Muscle of leg (tissue), 16 donors: ENCODE measurements at places on chromosomes 6 and 20.
A peak's percentile ranks its signal among the peaks of the same experiment; 100 is the strongest.

DNA sequence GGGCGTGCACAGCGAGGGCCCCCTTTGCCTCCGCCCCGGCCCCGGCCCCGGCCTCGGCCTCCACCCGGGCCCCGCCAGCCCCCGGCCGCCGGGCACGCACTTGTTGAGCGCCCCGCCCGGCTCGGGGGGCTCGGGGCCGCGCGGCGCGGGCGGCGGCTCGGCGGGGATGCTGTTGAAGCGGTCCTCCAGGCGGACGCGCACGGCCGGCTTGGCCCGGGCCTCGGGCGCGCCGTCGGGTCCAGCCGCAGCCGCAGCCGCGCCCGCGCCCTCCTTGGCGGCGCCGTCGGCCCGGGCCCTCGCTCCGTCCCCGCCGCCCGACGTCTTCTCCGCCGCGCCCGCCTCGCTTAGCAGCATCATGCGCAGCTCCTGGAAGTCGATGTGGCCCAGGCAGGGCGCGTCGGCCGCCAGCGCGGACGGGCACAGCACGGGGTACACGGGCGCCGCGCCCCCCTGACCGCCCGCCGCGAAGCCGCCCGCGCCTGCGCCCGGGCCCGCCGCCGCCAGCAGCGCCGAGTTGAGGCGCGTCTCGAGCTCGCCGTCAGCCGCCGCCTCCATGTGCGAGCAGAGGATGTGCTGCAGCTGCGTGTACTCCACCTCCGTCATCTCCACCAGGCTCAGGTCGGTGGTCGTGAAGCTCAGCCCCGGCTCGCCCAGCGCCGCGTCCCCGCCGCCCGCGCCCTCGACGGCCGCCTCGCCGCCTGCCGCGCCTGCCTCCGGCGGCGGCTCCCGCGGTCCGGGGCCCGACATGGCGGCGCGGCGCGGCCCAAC is 514 bp downstream of the TCFL5 start:
- peak; percentile 47 for DNase-seq

DNA sequence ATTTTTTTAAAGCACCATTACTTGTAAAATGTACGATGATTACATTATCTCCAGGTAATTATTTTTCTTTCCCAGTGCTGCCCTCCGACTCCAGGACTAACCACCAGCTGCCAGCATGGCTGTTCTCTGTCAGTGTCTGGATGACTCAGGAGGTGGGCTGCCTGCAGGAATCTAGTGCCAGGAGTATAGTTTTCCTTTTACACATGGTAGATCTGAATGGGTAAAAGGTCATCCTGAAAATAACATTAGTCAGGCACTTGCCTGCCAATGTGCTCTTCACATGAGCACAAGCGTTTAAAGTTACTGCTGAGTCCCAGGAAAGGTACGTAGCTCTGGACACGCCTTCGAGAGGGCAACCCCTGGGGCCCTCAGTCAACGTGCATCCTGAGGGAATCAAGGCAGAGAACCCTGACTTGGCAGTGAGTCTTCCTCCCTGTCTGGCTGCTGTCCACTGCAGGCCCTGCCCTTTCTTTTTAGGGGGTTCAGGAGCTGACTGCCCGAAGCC is 2.4 kb downstream of the DYNLT1 start:
- peak; percentile 66 for DNase-seq

GRCh38 chr6:13355043-13355945 is 27.0 kb upstream of the TBC1D7 start:
- DNase-seq, result peak; percentile 52

DNA sequence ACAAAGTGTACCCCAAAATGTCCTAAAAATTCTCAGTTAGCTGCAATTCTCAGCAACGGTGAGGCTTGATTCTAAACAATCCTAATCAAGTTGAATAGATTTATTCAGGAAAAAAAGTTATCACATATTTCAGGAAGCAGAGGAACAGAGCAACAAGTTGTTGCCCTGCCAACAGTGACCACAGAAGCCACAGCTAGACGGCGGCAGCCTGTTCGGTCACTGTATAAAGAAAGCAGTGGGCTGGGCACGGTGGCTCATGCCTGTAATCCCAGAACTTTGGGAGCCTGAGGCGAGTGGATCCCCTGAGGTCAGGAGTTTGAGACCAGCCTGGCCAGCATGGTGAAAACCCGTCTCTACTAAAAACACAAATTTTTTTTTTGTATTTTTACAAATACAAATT is 171.2 kb upstream of the BMP5 start:
- peak; percentile 50 for DNase-seq

- DNase-seq, result no peak
Observed at GRCh38 chr20:19991854-19992253, 25.3 kb upstream of the NAA20 start.

DNA sequence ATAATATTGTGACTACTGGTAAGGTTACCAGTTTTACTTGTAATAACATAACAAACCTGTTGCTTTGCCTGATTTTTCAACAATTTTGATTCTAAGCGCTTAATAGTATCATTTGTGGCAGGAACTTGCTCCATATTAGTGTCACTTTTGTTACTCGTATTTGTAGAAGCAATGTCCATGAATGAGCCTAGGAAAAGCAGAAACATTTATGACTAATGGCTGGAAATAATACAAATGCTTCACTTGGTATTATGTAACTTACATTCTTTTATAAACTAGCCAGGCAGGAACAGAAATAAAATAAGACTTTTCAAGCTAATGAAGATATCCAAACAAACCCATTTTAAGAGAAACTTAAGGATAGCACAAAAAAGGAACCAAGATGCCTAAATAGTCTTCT is 38.9 kb downstream of the MAP3K7 start:
- no peak for DNase-seq

GRCh38 chr6:52162940-52163908 is 23.0 kb upstream of the IL17A start:
- no peak for DNase-seq

GRCh38 chr6:143128681-143129015 is 68.0 kb downstream of the AIG1 start:
- no peak for DNase-seq

DNA sequence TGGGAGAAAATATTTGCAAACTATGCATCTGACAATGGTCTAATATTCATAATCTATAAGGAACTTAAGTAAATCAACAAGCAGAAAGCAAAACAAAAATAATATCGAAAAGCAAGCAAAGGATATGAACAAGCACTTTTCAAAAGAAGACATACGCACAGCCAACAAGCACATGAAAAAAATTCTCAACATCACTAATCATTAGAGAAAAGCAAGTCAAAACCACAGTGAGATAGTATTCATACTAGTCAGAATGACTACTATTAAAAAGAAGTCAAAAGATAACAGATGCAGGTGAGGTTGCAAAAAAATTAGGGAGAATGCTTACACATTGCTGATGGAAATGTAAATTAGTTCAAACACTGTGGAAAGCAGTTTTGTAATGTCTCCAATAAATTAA is 410.2 kb downstream of the MMUT start:
- no peak for DNase-seq

- no peak for DNase-seq
Observed at GRCh38 chr6:89084954-89085353, 4.4 kb downstream of the PNRC1 start.

- DNase-seq, result no peak
Observed at GRCh38 chr20:60206259-60206658, 248.0 kb downstream of the CDH26 start.

DNA sequence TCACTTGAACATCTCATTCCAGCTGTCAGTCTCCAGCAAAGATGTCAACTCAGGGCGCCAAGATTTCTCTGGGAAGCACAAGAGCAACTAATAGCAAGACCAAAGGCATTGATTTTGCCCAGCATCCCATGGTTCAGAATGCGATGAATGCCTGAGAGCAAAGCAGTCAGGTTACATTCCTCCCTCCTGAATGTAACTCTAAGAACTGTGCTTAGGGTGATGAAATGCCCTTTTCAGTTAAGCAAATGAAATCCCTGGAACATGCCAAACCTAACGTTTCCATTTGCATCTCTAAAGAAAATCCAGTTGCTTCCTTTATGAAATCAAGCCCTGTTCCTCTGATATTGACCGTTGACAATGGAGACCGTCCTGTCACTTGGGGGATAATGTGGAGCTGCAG is 224.0 kb upstream of the PLN start:
- DNase-seq, result no peak

- DNase-seq, result no peak
Observed at GRCh38 chr6:166728884-166729530, 102.0 kb upstream of the RPS6KA2 start.

DNA sequence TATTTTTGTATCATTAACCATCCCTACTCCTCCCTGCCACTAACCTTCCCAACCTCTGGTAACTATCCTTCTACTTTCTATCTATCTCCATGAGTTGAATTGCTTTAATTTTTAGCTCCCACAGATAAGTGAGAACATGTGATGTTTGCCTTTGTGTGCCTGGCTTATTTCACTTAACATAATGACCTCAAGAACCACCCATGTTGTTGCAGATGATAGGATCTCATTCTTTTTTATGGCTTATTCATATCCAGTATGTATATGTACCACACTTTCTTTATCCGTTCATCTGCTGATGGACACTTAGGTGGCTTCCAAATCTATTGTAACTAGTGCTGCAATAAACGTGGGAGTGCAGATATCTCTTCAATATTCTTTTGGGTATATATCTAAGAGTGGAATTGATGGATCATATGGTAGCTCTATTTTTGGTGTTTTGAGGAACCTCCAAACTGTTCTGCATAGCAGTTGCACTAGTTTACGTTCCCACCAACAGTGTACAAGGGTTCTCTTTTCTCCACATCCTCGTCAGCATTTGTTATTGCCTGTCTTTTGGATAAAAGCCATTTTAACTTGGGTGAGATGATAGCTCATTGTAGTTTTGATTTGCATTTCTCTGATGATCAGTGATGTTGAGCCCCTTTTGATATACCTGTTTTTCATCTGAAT is 201.4 kb downstream of the ARHGAP18 start:
- DNase-seq, result no peak

DNA sequence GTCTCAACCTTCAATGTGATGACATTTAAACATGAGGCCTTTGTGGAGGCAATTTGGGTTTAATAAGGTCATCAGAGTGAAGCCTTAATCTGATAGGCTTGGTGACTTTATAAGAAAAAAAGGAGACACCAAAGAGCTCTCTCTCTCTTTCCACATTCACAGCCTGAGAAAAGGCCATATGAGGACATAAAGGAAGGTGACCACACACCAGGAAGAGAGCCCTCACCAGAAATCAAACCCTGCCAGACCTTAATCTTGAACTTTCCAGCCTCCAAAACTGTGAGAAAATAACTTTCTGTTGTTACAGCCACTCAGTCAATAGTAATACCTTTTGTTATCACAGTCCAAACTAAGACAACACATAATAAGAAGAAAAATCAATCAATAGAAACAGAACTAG is 47.7 kb downstream of the COL12A1 start:
- DNase-seq, result no peak

GRCh38 chr6:74632196-74632875 is 573.5 kb downstream of the COL12A1 start:
- no peak for DNase-seq

DNA sequence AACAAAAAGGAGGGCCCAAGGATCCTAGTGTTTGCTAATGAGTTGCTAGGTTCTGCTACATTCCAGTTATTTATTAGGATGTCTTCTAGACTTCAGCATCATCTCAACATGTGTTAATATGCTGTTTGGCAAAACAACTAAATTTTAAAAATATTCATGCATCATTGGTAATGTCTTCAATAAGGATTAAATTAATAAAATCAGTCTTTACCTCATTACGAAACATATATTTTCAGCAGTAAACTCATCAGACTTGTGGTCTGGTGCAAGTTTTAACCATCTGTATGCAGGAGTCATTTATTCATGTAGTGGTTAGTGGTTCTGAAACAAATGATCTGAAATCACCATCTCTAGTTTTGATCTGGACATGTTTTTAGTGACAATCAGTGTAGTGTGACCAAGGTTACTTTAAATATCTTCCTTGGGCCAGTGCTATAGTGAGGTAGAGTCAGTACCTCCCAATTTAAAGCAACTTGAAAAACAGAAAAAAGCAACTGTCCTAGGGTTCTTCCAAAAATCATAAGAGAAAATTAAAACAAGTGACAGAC is 85.0 kb upstream of the KCNK16 start:
- DNase-seq, result no peak

GRCh38 chr6:44001318-44002066 is 125.8 kb downstream of the MRPL14 start:
- no peak for DNase-seq

DNA sequence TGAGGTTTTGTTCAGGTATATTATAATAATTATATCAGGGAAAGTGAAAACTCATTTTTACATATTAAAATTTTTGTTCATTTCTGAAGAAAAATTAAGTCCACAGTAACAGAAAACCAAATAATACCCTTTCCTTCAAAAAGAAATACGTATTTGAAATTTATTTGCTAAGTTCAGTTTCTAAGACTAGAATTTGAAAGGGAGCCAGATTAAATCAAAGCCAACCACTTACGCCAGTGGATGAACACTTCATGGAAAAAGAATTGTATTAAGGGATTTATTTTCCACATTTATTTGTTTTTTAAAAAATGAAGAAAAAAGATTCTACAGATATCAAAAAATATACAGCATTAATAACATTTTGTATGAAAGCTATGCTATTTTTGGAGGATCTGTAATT is 654.4 kb downstream of the EYS start:
- peak; percentile 82 for DNase-seq

GRCh38 chr20:42313704-42314103 is 695.5 kb upstream of the CHD6 start:
- no peak for DNase-seq

DNA sequence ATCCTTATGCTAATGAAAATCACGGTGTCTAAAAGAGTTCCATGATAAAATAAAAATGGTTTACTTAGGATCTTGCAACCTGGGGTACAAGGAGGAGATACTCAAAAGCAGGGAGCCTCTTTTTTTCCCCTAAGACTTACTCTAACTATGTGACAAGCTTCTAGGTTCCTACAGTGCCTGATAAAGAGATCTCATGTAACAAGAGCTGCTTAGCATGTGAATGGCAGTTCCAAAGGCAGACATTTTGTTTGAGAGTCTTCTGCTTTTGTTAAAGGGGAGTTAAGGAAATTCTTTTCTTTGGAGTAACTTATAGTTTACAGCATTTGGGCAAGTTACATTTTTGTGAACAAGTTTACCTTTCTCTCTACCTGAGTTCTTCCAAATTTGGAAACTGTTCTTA is 945.8 kb upstream of the ADGRB3 start:
- DNase-seq, result no peak

GRCh38 chr6:150033207-150033771 is 8.0 kb upstream of the RAET1L start:
- no peak for DNase-seq

GRCh38 chr20:7415427-7415826 is 524.8 kb downstream of the HAO1 start:
- no peak for DNase-seq

GRCh38 chr6:82205930-82206392 is 41.6 kb downstream of the IBTK start:
- DNase-seq, result peak; percentile 45

DNA sequence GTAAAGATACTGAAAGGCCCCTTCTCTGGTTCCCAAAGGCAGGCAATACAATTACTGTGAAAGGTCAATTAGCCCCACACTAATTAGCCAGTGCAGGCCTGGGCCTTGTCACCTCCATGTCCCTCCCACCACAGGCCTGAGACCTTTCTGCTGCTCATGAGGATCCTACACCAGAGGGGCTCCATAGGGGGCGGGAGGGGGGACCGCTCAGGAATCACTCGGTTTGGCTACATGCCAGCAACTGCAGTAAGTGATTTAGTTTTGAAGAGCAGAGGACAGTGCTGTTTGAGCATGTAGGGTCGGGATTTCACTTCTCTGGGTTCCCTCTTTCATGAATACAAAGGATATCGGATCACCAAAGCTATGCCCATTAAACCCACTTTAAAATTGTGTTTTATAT is 455.6 kb downstream of the PRKN start:
- no peak for DNase-seq
